NCI-H1436 treated with DMSO at 0.1 percent for 48 hours (cell line): ENCODE measurements at places on chromosomes 2 and 18.

GRCh38 chr2:84441505-84441904 lies 17.6 kb downstream of the SUCLG1 start:
- DNase-seq = no peak

- no peak for DNase-seq
These were observed 4.6 kb downstream of the WIPF1 start for GRCh38 chr2:174593041-174593440.

GRCh38 chr2:62203459-62203858 lies 7.5 kb downstream of the B3GNT2 start:
- DNase-seq = no peak

GRCh38 chr18:8752329-8752728 lies 47.0 kb downstream of the MTCL1 start:
- DNase-seq = no peak

DNA sequence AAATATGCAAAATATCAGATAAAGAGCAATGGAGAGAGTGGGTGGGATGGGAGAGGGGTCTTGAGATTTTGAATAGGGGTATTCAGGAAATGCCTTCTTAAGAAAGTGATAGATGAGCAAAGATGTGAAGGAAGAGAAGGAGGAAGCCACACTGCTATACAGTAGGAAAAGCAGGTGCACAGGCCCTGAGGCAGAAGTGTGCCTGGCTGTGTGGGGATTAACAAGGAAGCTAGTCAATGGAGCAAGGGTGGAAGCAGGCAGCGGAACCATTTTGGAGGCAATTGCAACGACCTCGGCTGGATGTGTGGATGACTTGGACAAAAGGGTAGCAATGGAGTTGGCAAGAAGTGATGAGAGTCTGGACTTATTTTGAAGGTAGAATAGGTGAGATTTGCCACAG lies 11.0 kb upstream of the CNGA3 start:
- no peak for DNase-seq

- DNase-seq = no peak
These were observed 19.4 kb upstream of the RNF149 start for GRCh38 chr2:101327863-101328394.

DNA sequence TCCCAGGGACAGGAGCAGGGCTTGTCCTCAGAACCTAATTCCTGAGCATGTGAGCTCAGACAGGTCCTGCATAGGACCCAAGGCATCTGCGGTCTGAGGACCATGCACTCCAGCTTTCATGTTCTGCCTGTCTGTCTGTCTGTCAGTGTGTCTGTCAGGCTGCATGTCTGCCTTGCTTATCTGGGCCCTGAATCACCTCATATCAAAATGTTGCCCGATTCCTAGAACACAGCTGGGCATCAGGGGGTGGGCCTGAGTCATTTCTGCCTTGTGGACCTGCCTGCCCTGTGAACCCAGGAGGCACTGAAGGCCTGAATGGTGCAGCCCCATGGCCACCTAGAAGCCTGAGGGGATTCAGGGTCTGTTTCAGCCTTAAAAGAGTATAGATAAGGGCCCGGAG lies 22.1 kb downstream of the INHBB start:
- DNase-seq = no peak

GRCh38 chr2:128552141-128552805 lies 233.6 kb upstream of the HS6ST1 start:
- DNase-seq = no peak
